Activated CD4-positive, alpha-beta memory T cell treated with anti-CD3 and anti-CD28 coated beads, Interleukin-2, amount 10 ng/mL, durations not matched to agents 7 days and 5 days (primary cell): ENCODE measurements at places on chromosomes 12 and 14.

- no peaks in the 10 kb centered on the region for H3K4me1 ChIP-seq
- no peak overlapping the region for H3K27ac ChIP-seq
- DNase-seq, result no peak
- no peak overlapping the region for H3K4me3 ChIP-seq
Observed at GRCh38 chr12:92721130-92721529, 18.3 kb downstream of the PLEKHG7 start.

GRCh38 chr12:58860788-58861240 lies 59.5 kb downstream of the LRIG3 start:
- no peaks in the 10 kb centered on the region for H3K4me1 ChIP-seq
- H3K27ac ChIP-seq, result no peak overlapping the region
- no peaks in the 10 kb centered on the region for H3K36me3 ChIP-seq
- no peak for DNase-seq

- H3K36me3 ChIP-seq, result no peaks in the 10 kb centered on the region
- no peak overlapping the region for H3K4me3 ChIP-seq
- no peak overlapping the region for H3K27ac ChIP-seq
- no peaks in the 10 kb centered on the region for H3K27me3 ChIP-seq
- DNase-seq, result no peak
Observed at GRCh38 chr12:42981379-42981778, 391.8 kb upstream of the PRICKLE1 start.

DNA sequence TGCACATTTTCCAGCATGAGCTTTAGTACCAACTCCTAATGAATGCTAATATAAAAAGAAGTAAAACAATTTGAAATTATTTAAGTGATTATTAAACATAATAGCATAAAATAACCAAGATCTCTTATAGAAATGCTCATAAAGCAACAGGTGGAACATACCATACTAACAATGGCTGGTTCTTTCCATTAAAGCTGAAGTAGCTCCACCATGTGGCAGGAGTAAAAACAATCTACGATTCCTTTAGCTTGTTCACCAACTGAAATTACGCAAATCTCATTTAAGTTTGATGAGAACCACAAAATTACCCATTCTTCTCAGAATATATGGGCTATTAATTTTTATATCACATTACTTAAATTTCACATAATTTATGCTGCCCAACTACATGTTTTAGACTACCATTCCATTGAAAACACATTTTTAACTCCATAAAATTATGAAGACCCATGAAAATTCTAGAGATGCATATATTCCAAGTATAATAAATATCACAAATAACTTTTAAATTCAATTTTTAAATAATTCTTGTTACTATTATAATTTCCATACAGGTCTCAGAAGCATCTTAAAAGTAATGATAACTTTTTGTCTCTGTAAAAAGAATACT lies 213.6 kb downstream of the DAD1 start:
- DNase-seq, result no peak
- no peaks in the 10 kb centered on the region for H3K36me3 ChIP-seq
- no peak overlapping the region for H3K4me3 ChIP-seq

GRCh38 chr12:48054955-48055821 lies 50.7 kb downstream of the SENP1 start:
- no peak overlapping the region for H3K4me3 ChIP-seq
- H3K27ac ChIP-seq, result no peak overlapping the region
- peaks cover 32% of the 10 kb centered on the region for H3K36me3 ChIP-seq

- H3K27me3 ChIP-seq, result peaks cover 3% of the 10 kb centered on the region
- H3K27ac ChIP-seq, result no peak overlapping the region
- peaks cover 8% of the 10 kb centered on the region for H3K4me1 ChIP-seq
- H3K36me3 ChIP-seq, result peaks cover 3% of the 10 kb centered on the region
- no peak for DNase-seq
Observed at GRCh38 chr12:93892423-93893268, 215.5 kb downstream of the CRADD start.

DNA sequence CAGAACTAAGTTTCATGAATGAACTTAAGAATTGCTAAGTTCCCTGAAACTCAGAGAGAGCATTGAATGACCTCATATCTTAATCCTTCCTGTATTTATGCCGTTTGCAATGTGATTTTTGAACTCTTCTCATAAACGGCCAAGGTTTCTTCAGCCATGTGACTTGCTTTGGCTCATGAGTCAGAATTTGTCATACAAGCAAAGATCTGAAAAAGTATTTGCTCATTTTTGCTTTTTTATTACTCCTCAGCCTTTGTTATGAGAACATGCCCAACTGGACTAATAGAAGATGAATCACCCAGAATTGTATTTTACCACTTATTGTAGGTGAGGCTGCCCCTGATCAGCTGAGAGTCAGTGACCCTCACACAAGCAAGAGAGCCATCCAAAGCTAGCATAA lies 693.8 kb downstream of the BCL11B start:
- H3K36me3 ChIP-seq, result no peaks in the 10 kb centered on the region
- H3K4me3 ChIP-seq, result no peak overlapping the region
- DNase-seq, result no peak

DNA sequence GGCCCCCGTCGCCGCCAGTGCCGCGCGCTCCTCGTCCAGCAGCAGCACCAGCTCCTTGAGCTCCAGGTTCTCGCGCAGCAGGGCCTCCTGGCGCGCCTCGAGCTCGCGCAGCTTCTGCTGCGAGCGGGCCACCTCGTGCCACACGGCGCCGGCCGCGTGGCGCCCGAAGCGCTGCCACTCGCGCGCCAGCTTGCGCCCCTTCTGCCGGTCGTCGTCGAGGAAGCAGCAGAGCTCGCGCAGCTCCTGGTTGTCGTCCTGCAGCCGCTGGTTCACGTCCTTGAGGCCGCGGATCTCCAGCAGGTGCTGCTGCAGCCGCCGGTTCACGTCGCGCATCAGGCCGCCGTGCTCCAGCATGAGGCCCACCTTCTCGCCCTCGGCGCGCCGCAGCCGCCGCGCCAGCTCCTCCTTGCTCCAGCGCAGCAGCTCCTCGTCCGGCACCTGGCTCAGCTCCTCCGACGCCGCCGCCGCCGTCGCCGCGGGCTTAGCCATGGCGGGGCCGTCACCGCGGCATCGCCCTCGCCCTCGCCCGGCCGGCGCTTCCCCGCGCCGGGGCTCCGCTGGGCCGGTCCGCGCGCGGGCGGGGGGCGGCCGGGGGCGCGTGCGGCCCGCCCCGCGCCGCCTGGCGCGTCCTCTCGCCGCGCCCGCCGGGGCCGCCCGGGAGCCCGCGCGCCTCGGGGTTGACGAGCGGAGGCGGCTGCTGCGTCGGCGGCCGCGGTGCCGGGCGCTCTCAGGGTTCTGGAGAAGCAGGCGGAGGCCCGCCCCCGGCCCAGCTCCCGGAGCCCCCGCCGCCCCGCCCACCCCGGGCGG lies at the start of gene CCDC85C:
CCDC85C (minus strand) TSS at position 737 of the 807 bp plus-strand sequence; CDS start at position 489, 248 bp downstream.
- peak within 1 kb of the TSS; percentile 86 for H3K4me3 ChIP-seq
- H3K4me1 ChIP-seq, result peaks cover 25% of the 10 kb centered on the region
- DNase-seq, result peak; percentile 51

DNA sequence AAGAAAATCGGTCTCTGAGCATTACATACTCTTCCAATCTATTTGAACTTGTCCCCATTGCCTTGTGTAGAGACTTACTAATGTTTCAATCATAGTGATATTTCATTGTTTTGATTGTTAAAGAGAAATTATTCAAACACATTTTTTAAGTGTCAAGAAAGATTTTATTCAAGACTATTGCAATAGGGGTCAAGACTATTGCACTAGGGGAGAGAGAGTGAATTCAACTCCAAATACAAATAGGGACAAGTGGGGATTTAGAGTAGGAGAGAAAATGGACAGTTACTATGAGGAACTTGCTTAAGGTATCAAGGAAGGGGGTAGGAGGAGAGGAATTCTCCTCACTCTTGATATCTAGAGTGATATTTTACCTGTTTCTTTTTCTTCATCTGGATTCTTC lies 73.1 kb downstream of the FAR2 start:
- H3K27ac ChIP-seq, result no peak overlapping the region
- no peaks in the 10 kb centered on the region for H3K4me1 ChIP-seq
- no peaks in the 10 kb centered on the region for H3K27me3 ChIP-seq
- no peak for DNase-seq
- no peaks in the 10 kb centered on the region for H3K36me3 ChIP-seq

DNA sequence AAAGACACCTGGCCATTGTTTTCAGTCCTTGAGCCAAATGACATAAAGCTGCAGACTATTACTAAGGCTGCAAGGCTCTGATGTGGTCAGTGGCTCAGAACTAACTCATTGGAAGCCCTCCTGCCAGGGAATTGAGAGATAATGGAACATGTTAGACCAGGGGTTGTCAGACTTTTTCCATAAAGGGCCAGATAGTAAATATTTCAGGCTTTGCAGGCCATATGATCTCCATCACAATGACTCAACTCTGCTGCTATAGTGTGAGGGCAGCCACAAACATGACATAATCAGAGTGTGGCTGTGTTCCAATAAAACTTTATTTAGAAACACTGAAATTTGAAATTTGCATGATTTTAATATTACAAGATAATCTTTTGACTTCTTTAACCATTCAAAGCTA lies 140.3 kb downstream of the TMEM30B start:
- no peak for DNase-seq
- peaks cover 11% of the 10 kb centered on the region for H3K27me3 ChIP-seq
- no peak overlapping the region for H3K4me3 ChIP-seq
- H3K36me3 ChIP-seq, result peaks cover 23% of the 10 kb centered on the region
- no peak overlapping the region for H3K27ac ChIP-seq
- H3K4me1 ChIP-seq, result no peaks in the 10 kb centered on the region

DNA sequence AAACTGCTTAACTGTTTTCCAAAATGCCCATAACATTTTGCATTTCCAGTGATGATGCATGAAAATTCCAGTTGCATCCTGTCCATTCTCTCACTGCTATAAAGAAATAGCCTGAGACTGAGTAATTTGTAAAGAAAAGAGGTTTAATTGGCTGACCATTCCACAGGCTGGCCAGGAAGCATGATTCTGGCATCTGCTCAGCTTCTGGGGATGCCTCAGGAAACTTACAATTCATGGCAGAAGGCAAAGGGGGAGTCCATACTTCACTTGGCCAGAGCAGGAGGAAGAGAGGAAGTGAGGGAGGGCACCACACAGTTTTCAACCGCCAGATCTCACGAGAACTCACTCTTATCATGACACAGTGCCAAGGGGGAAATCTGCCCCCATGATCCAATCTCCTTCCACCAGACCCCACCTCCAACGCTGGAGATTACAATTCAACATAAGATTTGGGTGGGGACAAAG lies 18.2 kb upstream of the CLEC2D start:
- DNase-seq, result peak; percentile 82
- peaks cover 66% of the 10 kb centered on the region for H3K36me3 ChIP-seq
- no peaks in the 10 kb centered on the region for H3K27me3 ChIP-seq
- peak overlapping the region; percentile 94 for H3K27ac ChIP-seq

DNA sequence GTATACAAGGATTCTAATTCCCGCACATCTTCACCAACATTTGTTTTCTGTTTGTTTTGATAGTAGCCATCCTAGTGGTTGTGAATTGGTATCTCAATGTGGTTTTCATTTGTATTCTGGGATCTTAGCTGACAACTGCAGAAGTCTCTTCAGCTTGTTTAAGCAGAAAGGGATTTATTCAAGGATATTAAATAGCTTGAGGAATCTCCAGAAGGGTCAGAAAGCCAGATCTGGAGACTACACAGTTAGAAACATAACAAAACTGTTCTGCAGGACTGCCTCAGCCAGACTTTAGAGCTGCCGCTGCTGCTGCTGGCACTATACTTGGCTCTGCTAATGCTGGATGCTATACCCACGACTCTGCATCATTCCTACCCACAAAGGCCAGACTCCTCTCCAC lies 13.4 kb upstream of the CDKL1 start:
- H3K4me3 ChIP-seq, result no peak overlapping the region
- H3K4me1 ChIP-seq, result no peaks in the 10 kb centered on the region
- H3K27me3 ChIP-seq, result no peaks in the 10 kb centered on the region
- peaks cover 4% of the 10 kb centered on the region for H3K36me3 ChIP-seq
- no peak for DNase-seq
- no peak overlapping the region for H3K27ac ChIP-seq

GRCh38 chr12:61923152-61923551 lies 337.1 kb upstream of the USP15 start:
- H3K27ac ChIP-seq, result no peak overlapping the region
- no peak overlapping the region for H3K4me3 ChIP-seq
- no peak for DNase-seq
- no peaks in the 10 kb centered on the region for H3K27me3 ChIP-seq

DNA sequence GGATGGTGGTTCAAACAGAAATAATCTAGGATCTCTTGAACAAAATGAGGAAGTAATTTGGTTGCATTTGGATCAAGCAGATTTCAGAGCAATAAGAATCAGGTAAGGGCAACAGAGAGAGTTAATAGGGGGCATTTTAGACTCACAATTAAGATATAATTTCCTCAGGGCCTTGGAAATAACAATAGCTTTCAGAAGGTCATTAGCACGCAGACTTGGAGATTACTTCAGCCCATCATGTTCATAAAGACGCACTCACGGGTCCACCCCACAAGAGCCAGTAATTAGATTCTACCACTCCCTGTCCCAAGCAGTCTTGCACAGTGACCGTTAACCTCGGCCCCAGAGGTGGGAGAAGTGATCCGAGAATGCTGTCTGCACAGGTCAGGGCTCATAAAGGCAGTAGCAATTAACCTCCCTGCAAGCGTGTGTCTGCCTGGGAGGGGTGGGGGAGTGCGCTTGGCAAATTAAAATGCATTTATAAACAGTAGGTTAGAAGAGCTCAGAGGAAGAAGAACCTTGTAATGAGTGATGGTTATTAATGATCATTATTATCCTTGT lies 125.7 kb upstream of the CCDC196 start:
- H3K4me1 ChIP-seq, result no peaks in the 10 kb centered on the region
- H3K27ac ChIP-seq, result no peak overlapping the region
- H3K4me3 ChIP-seq, result no peak overlapping the region
- peaks cover 7% of the 10 kb centered on the region for H3K27me3 ChIP-seq

- peaks cover 2% of the 10 kb centered on the region for H3K27me3 ChIP-seq
- no peak for DNase-seq
- H3K4me1 ChIP-seq, result no peaks in the 10 kb centered on the region
- no peak overlapping the region for H3K27ac ChIP-seq
- no peak overlapping the region for H3K4me3 ChIP-seq
- no peaks in the 10 kb centered on the region for H3K36me3 ChIP-seq
Observed at GRCh38 chr12:5694759-5695409, 250.2 kb downstream of the ANO2 start.

DNA sequence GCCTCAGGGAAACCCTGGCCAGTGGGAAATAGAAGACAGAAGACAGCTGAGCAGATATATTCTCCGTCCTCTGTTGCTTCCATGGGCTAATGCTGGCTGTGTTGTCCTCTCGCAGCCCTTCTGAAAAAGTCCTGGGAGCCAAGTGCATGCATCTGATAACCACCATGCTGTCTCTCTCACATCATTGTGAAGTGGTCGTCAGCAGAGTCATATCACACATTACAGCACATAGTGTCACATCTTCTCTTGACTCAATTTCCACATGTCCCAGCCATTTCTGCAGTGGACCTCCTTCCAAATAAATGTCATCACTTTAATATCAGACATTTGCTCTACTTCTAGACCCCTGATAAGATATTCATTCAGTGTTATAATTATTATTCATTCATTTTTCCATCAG lies 3.8 kb downstream of the TAS2R20 start:
- H3K4me3 ChIP-seq, result no peak overlapping the region
- DNase-seq, result no peak
- peaks cover 12% of the 10 kb centered on the region for H3K36me3 ChIP-seq
- H3K27me3 ChIP-seq, result no peaks in the 10 kb centered on the region

- no peak for DNase-seq
- H3K36me3 ChIP-seq, result no peaks in the 10 kb centered on the region
- H3K4me3 ChIP-seq, result no peak overlapping the region
Observed at GRCh38 chr12:86194721-86195120, 61.5 kb downstream of the MGAT4C start.
